Upper lobe of left lung (tissue), 6 donors: ENCODE measurements at places on chromosomes 3 and 15. TPM values are rescaled to one million over a fixed set of nuclear protein-coding genes. Genes with fewer than 3 reads are reported as not detected.

SI gene
- not detected for total RNA-seq

TNNC1 gene
- total RNA-seq = 124 TPM

CNTN6 gene
- total RNA-seq = 11.3 TPM

CISH gene
- total RNA-seq = 39.7 TPM

RAB6B gene
- 3.3 TPM for total RNA-seq

GOLGA8G gene
- not detected for total RNA-seq

- no peak for DNase-seq
Measured at GRCh38 chr3:97765336-97765735, 778 bp downstream of the ARL6 start.

- no peak for DNase-seq
Measured at GRCh38 chr3:49028298-49028672, 913 bp downstream of the IMPDH2 start.

DNA sequence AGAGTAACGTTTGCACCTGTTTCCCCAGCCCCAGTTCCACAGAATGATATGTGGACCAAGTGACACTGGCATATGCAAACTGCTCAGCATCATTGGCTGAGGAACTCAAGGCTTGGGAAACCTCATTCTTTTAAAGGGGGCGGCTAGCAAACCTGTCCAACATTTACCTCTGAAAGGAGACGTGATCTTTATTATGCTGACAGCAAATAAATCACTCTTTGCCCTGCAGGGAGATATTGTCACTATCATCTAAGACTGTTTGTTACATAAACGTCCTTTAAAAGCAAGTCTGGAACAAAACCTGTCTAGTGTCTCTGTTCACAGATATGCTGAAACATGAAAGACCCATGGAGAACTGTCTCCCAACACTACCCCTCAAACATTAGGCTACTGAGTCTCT, 21.5 kb downstream of the CA12 start:
- DNase-seq = no peak

DNA sequence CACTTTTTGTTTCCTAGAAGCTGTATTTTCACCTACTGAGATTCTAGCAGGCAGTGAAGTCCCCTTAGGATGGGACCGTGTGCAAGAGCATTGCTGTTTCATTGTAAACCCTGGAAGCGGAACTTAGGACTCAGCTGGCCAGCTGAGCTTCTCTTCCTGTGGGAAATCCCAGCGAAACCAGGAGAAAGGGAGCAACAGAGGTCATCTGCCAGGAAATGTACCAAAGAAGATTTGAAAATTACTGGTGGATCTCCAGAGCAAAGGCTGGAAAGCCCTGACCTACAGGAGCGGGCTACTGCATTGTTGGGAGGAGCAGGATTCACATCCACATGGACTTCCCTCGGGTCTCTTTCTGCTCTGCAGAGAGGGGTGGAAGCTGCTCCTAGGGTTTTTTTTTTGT, 7.6 kb upstream of the ADPRH start:
- DNase-seq = no peak

GRCh38 chr3:57586778-57587177, 10.4 kb downstream of the ARF4 start:
- no peak for DNase-seq

GRCh38 chr3:46067401-46067800, 40.1 kb upstream of the XCR1 start:
- DNase-seq = no peak

DNA sequence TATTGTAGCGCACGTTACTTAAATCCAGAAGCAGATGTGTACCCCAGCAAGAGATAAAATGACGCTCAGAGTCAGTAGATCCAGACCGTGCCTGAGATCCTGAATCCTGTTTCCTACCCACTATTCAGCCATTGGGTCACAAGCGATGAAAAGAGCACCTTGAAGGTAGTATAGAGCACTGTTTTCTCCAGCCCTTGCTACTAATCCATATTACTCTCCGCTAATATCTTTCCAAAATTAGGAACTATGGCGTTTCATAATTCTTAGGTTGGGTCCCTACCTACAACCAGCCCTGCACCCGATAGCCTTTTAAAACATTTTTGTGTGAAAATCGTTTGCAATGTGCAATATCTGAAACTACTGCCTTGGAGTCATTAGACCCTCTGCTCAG, 596 bp downstream of the BTD start:
- DNase-seq = no peak

GRCh38 chr15:90966262-90966661, 11.6 kb downstream of the RCCD1 start:
- no peak for DNase-seq

DNA sequence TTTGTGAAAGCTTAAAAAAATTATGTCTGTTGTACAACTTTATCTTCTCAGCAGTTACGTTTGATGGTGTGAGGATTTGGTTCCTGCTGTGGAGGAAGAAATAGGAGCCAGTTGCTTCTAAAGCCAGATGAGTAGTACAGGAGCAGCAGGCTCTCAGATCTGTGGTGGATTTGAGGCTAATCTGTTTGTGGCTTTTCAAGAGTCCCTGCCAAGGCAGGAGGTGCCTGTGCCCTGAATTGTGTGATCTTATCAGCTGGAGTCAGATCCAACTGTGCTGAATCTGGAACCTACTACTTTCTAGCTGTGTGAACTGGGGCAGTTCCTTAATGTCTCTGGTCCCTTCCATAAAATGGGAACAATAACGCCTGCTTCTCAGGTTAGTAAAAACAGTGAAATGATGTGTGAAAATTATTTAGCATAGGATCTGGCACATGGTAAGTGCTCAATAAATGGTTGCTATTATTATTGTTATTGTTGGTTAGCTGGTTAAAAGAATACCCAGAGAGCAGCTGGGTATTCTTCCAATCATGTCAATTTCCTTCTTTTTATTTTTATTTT, 7.7 kb downstream of the CLDN11 start:
- no peak for DNase-seq

DNA sequence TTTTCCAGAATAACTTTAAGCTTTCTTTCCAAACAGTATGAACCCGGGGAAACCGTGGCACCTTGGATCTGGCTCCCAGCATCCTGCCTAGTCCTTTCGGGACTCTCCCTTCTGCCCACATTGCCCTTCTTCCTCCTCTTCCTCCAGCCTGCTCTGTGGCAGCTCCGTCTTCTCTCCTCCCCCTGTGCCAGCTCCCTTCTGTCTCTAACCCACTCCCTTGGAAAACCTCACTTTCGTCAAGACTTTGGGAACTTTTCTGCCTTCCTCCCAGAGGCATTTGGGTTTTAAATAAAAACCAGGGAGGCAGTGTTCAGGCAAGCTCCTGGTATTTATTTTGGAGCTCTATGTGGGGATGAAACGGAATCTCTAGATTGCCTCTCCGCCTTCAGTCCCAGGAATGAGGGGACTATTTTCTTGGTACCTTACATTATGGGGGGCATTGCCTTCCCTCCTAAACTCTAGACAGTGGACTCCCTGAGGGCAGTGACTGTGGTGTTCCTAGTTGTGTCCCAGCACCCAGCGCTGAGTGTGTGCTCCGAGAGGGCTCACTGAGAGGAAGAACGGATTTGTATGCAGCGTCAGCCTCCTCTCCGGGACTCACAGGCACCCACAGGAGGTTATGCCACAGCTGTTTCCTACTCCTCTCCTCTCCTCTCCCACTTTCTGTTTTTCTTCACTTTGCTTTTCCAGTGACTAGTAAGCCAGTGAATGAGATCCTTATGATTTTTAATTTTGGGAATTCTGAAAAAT, 105.4 kb upstream of the MRPS22 start:
- DNase-seq = no peak

DNA sequence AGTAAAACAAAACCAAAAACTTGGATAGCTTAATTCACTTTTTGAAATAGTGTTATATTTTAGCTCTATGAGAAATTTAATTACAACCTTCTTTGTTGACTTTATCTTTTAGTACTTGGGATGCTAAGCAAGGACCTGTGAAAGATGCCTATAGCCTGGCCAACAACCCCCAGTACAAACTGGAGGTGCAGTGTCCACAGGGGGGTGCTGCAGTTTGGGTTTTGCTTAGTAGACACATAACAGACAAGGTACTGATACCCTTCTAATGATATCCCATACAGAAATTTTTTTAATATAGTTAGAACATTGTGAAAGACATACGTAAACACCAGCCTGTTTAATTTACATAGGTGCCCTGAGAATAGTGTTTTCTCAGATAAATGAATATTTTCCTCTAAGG, 35.3 kb downstream of the CAPN7 start:
- no peak for DNase-seq

- no peak for DNase-seq
Measured at GRCh38 chr3:69105320-69105719, 17.1 kb downstream of the LMOD3 start.

DNA sequence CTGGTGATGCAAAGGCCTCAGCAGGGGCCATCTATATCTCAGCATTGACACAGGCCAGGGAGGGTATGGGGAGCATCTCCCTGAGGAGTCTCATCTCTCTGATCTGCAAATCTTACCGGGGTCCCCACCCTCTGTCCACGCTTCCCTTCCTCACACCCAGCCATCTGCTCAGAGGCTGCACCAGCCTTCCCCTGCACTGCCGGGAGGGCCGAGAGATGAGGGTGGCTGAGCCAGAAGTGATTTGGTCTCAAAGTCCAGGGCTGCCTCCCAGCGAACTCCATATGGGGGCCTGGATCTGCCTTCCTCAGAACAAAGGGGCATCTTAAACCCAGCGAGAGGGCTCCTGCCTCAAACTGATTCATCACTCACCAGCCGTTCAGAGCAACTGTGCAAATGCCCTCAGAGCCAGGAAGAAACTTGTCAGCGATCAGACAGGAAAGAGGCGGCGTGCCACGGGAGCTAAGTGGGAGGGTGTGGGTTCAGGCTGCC, 4.6 kb downstream of the IGDCC3 start:
- no peak for DNase-seq

DNA sequence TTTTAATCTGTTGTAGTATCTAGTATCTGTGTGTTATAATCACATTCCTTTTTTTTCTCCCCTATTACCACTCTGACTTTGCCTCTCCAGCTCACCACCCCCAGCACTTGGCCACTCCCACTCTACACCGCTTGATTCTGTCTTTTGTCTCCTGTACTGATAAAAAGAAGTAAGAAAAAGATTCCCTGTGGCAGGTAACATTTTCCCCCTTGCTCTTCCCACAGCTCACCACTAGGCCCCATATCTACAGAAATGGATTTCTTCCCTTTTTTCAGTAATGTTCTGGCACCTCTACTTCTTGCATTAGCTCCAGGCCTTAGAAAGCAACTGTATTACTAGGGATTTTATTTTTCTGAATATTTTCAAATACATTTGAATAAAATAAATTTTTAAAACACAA, 25.6 kb downstream of the KCNH8 start:
- DNase-seq = no peak
